Muscle of back (tissue), 13 donors: ENCODE measurements at places on chromosomes 3 and 15.

- DNase-seq: no peak
Measured at GRCh38 chr3:60854791-60855190, 396.5 kb downstream of the FHIT start.

GRCh38 chr3:105431200-105431599 is 64.5 kb downstream of the ALCAM start:
- no peak for DNase-seq

DNA sequence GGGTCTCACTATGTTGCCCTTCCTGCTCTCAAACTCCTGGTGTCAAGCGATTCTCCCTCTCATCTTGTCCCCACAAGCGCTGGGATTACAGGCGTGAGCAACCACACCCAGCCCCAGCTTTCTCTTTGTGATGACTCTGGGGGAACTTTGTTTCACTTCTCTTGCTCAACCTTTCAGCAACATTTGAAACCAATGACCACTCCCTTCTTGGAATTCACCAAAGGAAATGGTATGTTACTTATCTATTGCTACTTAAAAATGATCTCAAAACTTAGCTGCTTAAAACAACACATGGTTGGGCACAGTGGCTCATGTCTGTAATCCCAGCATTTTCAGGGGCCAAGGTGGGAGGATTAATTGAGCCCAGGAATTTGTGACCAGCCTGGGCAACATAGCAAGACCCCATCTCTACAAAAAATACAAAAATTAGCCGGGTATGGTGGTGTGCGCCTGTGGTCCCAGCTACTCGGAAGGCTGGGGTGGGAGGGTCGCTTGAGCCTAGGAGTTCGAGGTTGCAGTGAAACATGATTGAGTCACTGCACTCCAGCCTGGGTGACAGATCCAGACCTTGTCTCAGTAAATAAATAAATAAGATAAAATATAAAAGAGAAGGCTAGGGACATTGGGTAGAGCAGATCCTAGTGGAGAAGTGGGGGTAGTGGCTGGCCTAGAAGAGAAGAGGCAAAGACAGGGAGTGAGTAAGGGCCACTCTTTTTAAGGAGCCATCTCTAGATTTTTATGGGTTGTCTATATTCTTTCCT is 10.3 kb upstream of the COPG1 start:
- DNase-seq: no peak

DNA sequence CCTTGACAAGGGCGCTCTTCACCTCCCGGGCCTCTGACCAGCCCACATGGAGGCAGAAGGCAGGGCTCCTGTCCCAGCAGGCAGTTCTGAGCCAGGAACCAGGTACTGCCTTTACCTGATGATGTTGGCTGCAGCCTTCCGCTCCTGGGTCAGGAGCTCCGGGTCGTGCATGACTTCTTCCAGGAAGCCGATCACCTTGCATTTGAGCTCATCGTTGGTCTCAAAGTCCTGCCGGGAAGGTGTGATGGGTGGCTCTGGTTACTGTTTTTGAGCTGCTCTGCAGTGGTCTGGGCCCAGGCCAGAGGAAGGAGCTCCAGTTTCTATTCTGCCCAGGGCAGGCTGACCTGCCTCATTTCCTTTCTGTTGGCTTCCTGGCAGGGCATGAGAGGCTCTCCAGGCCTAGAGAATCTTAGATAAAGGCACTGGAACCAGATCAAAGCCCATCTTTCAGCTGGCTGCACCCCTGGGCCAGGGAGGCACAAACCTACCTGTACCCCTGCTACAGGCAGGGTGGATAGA is 53.2 kb upstream of the CTSH start:
- DNase-seq: no peak

- peak; percentile 78 for DNase-seq
Measured at GRCh38 chr3:184562878-184563560, 1.4 kb downstream of the EPHB3 start.

DNA sequence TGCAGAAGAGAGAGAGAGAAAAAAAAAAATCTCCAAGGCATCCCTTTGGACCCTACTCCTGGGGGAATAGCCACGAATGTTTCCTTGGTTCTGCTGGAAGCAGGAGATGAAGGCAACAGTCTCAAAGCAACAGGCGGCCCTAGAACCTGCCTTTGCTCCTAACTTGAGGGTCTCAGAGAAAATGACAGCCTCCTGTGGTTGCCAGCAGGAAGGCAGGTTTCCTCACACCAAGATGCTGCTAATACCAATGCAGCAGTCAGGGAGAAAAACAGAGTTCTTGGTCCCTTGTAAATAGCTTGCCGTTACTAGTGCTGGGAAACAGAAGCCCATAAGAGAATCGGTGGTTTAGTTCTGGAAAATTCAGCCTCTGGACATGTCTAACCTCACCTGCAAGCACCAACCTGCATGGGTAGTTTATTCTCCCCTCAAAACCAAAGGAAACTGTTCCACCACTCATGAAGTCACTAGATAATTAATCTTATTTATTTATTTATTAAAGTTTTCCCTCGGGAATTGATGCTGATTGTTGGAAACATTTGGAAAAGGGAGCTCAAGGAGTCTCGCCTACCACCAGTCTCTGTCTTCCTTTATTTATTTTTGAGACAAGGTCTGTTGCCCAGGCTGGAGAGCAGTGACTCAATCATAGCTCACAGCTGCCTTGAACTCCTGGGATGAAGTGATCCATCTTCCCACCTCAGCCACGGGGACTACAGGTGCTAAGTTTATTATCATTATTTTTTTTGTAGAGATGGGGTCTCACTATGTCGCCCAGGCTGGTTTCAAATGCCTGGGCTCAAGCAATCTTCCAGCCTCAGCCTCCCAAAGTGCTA is 883 bp upstream of the FRMD4B start:
- DNase-seq: no peak

DNA sequence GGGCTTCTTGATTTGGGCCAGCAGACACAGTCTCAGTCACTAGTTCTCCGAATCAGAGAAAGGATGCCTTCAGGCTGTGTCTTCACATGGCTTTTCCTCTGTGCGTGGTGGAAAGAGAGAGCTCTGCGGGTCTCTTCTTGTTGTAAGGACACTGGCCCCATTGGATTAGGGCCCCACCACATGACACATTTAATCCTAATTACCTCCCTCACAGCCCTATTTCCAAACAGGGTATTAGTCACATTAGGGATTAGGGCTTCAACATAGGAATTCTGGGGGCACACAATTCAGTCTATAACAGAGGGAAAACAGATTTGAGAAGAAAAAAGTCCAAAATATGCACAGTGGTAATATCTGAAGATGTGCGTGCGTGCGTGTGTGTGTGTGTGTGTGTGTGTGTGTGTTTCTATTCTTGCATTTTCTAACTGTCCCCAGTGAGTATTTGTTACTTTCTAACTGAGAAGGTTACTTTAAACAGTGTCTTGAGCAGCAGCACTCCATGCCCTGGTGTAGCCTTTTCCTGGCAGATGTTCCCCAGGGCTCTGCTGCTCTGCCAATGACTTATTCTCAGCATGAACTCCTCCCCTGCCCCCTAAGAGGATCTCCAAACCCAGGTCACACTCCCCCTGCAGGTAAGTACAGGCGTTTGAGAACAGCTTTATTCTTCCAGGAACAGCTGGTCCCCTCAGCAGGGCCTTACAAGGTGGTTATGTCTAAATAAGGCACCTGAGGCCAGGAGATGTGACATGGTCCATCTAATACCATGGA is 72.9 kb downstream of the RPL39L start:
- DNase-seq: no peak

GRCh38 chr3:52262447-52262846 is 16.0 kb downstream of the WDR82 start:
- DNase-seq: no peak

DNA sequence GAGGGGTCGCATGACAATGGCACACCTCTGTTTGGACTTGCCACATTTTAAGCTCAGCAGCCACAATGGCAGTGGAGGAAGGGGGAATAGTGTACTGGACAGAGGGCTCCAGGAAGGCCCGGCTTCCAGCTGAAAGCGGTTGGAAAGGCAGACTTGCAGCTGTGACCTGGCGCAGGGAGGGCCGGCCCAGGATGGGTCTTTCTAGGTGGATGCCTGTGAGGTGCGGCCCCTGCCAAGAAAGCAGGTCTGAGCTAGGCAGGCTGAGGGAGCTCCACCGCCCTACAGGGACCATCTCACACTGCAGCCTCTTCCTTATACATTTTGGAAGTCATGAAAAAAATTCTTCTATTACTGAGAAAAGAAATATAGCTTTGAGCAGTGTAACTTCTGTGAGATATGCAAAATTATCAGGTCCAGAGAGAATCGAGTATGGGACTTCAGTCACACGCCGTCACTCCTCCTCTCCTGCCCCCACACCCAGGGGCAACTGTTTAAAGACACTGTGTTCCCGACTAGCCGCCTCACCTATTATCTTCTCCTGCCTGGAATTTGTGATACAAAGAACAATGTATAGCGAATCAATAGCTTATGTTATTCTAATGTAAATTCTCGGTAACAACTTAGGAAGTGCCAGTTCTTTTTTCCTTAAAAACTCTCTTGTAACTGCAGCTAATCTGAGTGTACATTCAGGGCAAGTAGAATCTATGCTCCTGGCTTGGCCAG is 331.0 kb downstream of the OCA2 start:
- DNase-seq: no peak

- no peak for DNase-seq
Measured at GRCh38 chr3:197742787-197743186, 6.1 kb upstream of the RUBCN start.

DNA sequence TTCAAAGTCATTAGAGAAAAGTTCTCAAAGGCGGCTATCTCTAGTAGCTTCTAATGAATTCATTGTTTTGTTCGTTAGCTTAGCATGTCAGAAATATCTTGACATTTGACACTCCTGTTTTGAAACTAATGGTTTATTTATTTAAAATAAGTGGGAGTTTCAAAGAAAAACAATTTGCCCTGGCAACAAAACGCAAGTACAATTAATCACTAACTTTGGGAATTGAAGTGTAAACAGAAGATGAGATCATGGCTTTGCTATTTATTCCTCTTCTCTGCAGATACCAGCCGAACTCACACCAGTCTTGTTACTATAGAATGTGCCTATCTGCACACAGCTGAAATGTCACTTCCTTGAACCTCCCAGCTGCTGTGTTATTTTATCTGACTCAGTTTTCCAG is 27.5 kb downstream of the MASP1 start:
- peak; percentile 15 for DNase-seq

DNA sequence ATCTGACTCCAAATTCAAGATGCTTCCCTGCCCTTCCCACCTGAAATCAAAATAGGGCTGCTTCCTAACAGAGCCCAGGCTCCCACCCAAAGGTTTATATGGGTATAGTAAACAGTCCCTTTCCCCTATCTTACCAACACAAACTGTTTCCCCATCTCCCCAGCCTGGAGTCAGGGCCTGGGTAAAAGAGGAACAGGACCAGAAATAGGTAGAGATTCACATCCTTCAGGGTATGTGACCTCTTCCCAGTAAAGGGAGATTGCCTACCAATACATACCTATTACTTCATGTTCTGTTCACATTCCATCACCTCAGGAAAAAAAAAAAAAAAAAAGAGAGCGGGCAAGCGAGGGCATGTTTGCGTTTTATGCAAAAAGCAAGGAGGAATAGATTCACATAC is 9.7 kb upstream of the SHF start:
- no peak for DNase-seq

GRCh38 chr3:152556731-152557254 is 278.1 kb upstream of the P2RY1 start:
- peak; percentile 51 for DNase-seq

DNA sequence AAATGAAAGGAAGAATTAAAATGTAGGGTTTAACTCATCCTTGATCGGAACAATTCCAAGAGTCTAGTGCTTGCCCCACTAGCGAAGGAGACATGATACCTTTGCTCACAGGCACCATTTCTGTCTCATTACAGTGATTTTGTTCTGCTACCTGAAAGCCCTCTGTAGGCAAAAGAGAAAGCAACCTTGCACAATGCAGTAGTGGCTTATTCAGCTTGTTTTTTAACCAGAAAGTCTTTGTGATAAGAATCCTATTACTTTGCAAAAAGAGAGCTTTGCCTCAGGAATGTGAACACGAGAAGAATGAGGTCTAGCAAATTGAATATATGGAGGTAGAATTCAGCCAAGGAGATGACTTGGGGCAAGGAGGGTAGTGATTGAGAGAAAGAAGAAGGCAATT is 684.4 kb downstream of the GRM7 start:
- DNase-seq: no peak

DNA sequence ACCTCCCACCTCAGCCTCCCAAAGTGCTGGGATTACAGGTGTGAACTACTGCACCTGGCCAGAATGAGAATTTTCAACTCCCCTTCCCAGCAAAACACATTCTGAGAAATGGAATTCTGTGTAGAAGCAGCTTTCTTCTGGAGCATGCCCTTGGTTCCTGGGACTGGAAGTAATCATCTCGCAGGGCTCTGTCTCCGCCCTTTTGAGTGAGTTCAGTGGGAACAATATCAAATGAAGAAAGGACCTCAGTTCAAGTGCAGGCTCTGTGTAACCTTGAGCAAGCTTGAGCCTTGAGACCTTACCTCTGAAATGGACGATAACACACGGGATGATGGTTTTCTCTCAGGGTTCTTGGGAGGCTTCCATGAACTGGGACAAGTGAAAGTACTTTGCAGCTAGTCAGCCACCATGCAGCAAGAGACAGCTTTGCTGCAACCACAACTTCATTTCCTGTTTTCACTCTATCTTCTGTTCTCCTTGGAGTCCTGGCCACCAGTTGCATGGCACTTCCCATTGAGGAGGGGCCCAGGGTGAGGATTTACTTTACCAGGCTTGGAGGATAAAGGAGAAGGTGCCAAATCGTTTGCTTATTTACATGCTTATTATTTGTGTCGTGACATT is 35.7 kb upstream of the IGF1R start:
- no peak for DNase-seq

GRCh38 chr3:95798628-95799027 is 1015.8 kb upstream of the EPHA6 start:
- DNase-seq: no peak
